ENCODE measurements at places on chromosomes 16 and 17. TPM values are rescaled to one million over a fixed set of nuclear protein-coding genes. Genes with fewer than 3 reads are reported as not detected.

LAT gene
- 3.3 TPM for total RNA-seq

DNA sequence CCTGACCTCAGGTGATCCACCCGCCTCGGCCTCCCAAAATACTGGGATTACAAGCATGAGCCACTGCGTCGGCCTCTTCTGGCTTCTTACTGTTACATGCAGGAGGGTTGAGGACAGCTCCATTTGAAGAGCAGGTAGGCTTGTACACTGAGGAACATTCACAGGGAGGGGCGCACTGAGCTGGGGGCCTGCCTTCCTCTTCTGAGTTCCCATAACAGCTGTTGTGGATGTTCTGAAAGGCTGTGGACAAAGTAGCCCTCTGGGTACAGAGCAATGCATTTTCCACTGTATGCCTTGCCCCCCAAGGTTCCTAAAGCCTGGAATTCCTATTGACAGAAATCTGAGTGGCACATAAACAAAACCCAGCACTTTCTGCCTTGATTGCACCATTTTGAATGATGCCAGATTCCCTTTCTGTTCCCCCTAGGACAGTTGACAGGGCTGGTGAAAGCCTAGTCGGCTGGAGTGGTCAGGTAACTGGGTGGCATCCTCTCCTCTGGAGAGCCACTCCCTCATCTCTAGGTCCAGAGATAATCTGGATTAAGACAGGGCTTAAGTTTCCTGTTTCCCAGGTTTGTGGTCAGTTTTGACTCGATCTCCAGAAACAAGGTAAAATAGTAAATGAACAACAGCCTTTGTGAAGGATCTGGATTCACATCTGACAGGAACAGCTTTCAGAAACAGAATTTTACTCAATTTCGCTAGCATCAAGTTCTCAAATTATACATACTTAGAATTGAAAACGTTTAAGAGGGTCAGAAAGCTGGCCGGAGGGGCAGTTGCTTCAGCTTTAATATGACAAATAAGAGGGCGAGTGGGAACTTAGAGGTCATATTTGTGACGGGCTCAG, 1.3 kb upstream of the CDK5R1 start:
- no peak for DNase-seq
- H3K36me3 ChIP-seq = peaks cover 17% of the 10 kb centered on the region
- peaks cover 32% of the 10 kb centered on the region for H3K4me1 ChIP-seq
- H3K27ac ChIP-seq = no peak overlapping the region
- H3K4me3 ChIP-seq = no peak overlapping the region
- no peaks in the 10 kb centered on the region for H3K27me3 ChIP-seq

DNA sequence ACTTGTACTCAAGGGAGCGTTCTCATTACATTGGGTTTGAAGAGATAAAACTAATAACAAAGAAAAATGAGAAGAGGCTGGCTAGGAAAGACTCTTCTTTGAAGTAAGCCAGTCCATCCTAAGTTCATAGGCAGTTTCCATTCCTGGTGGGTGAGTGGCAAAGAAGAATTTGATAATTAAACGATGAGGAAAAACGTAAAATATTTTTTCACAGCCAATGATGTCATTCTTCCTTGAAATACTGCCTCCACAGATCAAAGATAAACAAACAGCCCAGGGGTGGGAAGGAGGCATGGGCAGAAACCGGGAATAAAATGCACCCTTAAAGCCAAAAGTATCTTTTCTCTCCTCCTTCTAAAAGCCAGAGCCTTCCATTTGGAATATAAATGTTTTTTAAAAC, 346.6 kb downstream of the PMP22 start:
- H3K4me1 ChIP-seq = peaks cover 12% of the 10 kb centered on the region
- H3K27me3 ChIP-seq = peaks cover 4% of the 10 kb centered on the region
- DNase-seq = peak; percentile 17

CES3 gene
- 1.5 TPM for total RNA-seq

- H3K27ac ChIP-seq = no peak overlapping the region
- H3K4me1 ChIP-seq = peaks cover 2% of the 10 kb centered on the region
- H3K36me3 ChIP-seq = no peaks in the 10 kb centered on the region
- no peak overlapping the region for H3K4me3 ChIP-seq
- H3K27me3 ChIP-seq = peaks cover 43% of the 10 kb centered on the region
These were observed 2.1 kb upstream of the SEZ6 start for GRCh38 chr17:29007860-29008455.

GRCh38 chr16:50165473-50165872, 12.4 kb downstream of the TENT4B start:
- no peaks in the 10 kb centered on the region for H3K36me3 ChIP-seq
- H3K4me3 ChIP-seq = no peak overlapping the region
- no peak for DNase-seq

DNA sequence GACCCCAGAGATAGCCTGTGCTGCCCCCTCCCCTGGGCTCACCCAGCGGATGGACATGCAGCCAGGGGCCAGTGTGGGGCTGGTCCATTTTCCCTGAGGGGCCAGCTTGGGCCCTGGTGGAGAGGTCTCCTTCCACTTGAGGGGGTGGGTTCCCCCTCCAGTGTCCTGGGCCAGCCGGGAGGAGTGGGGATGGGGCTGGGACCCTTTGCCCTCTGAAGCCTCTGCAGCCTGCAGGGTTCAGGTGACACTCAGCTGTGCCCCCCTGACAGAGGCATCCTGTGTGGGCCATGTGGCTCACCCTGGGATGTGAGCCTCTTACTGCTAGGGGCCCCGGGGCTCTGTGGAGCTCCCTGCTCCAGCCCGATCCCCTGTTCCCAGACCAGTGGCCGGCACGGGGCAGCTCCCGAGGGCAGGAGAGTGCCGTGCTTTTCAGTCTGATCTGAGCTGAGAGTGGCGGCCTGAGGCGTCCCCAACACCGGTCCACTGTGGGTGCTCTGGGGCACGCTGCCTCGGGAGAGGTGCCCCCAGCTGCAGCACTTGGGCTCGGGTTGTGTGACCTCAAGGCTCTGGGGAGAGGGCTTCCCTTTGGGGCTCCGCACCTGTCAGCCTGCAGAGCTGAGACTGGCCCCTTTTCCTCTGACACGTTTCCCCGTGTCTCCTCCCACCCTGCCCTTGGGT, 439 bp upstream of the GNG13 start:
- H3K36me3 ChIP-seq = no peaks in the 10 kb centered on the region
- no peaks in the 10 kb centered on the region for H3K4me1 ChIP-seq
- no peak overlapping the region for H3K4me3 ChIP-seq

C17orf113 gene
- 0.19 TPM for total RNA-seq

GRCh38 chr16:76195648-76196047, 81.6 kb upstream of the CNTNAP4 start:
- H3K4me3 ChIP-seq = no peak overlapping the region
- no peaks in the 10 kb centered on the region for H3K4me1 ChIP-seq
- no peak overlapping the region for H3K27ac ChIP-seq
- DNase-seq = no peak

DNA sequence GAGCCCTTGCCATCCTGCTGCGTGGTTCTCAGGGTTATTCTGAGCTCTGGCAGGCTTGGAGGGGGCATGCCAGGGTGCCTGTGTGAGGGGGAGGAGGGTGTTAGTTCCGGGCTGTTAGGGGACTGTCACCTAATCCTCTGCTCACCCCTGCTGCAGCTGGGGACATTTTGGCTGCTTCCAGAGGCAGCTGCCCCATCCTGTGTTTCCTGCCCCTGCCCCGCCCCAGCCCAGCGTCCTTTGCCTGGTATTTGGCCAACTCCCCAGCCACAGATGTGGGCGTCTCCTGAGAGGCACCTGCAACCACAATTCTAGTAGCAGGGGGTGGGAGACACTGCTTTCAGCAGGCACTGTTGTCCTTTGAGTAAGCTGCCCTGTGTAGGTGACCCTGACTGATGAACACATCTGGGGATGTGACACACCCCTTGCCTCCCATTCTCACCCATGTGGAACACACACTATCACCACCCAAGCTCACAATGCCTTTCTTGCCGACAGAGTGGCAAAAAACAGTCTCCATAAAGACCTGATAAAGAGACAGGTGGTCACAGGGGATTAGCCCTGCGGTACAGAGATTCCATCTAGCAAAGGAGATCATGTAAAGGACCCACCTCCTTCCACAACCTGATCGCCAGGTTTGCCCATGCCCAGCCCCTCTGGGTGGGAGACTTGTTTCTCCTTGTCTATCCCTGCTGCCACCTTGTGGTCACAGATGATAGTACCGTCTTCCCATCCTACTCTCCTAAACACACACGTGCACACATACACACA, at the start of gene CHRNE:
Gene CHRNE (minus strand): TSS at position 48 of the 768 bp plus-strand sequence. CDS start 35 bp downstream, at position 13.
- H3K4me3 ChIP-seq = no peak within 1 kb of the TSS
- peaks cover 2% of the 10 kb centered on the region for H3K27me3 ChIP-seq
- H3K36me3 ChIP-seq = no peaks in the 10 kb centered on the region
- DNase-seq = peak; percentile 52
- H3K27ac ChIP-seq = no peak within 1 kb of the TSS

- no peaks in the 10 kb centered on the region for H3K4me1 ChIP-seq
- H3K27me3 ChIP-seq = no peaks in the 10 kb centered on the region
- no peak overlapping the region for H3K27ac ChIP-seq
- H3K4me3 ChIP-seq = no peak overlapping the region
- DNase-seq = no peak
- H3K36me3 ChIP-seq = no peaks in the 10 kb centered on the region
These were observed 157.0 kb upstream of the CDH11 start for GRCh38 chr16:65278874-65279273.

- no peak overlapping the region for H3K27ac ChIP-seq
- H3K4me1 ChIP-seq = no peaks in the 10 kb centered on the region
- no peaks in the 10 kb centered on the region for H3K27me3 ChIP-seq
- no peak overlapping the region for H3K4me3 ChIP-seq
- no peak for DNase-seq
These were observed 540.3 kb downstream of the KCNJ2 start for GRCh38 chr17:70709596-70709995.

DNA sequence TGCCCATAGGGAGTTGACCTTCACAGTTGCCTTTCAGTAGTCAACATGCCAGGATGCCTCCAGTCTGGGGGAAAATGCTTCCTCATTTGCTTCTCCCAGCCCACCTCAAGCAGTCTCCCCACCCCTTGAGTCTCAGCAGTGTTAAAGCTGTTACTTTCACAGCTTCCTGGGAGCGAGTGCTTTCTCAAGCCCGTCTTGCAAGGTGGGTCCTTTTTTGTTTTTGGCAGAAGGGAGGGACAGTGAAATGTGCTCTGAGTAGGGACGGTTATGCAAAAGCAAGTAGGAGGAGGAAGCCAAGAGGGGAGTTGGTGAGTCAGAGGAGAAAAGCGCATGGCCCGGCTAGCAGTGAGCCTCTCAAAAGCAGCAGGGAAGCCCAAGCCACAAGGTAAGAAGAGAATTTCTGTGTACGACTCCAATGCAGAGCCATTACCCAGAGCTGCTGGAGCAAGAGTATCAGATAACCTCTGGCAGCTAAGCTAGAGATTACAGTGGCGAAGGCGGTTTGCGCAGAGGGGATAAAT, at the start of gene CHST4:
Gene CHST4 (plus strand): TSS at position 316 of the 521 bp plus-strand sequence. CDS start 10,252 bp downstream, outside the sequence.
- H3K36me3 ChIP-seq = no peaks in the 10 kb centered on the region
- DNase-seq = peak; percentile 63
- no peaks in the 10 kb centered on the region for H3K27me3 ChIP-seq
- H3K27ac ChIP-seq = no peak within 1 kb of the TSS
- no peak within 1 kb of the TSS for H3K4me3 ChIP-seq

DNA sequence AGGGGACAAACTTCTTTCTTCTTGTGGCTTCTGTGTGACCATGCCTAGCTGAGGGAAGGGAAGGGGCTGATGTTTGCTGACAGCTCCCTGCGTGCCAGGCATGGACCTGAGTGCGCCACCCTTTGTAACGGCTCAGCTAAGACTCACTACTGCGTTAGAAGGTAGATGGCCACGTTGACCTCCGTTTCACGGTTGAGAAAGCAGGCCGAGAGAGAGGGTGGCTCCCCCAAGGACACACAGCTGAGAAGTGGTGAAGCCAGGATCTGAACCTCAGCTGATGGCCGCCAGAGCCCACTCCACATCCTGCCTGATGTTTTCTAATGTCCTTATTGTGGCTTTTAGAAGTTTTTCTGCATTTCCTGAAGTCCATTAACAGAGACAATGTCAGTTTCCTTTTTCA, 45.1 kb downstream of the RGS9 start:
- peaks cover 16% of the 10 kb centered on the region for H3K4me1 ChIP-seq
- H3K4me3 ChIP-seq = no peak overlapping the region
- H3K36me3 ChIP-seq = no peaks in the 10 kb centered on the region
- no peak for DNase-seq

DNA sequence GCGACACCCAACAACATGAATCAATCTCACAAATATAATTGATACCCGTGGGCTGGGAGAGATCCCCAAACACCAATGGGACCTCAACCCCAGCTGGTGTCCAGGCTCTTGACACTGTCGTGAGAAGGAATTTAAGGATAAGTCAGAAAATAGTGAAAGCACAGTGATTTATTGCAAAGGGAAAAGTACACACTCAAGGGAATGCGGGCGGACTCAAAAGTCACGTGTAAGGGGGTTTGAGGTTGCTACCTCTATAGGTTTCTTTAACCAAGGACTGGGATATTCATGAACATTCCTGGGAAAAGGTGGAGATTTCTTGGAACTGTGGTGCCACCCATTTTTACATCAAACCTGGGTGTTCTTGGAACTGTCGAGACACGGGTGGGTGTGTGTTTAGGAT, 6.3 kb upstream of the ZDHHC7 start:
- no peak overlapping the region for H3K4me3 ChIP-seq
- H3K4me1 ChIP-seq = no peaks in the 10 kb centered on the region
- H3K27ac ChIP-seq = no peak overlapping the region
- no peaks in the 10 kb centered on the region for H3K36me3 ChIP-seq

- no peak overlapping the region for H3K4me3 ChIP-seq
- H3K4me1 ChIP-seq = peaks cover 28% of the 10 kb centered on the region
- no peaks in the 10 kb centered on the region for H3K36me3 ChIP-seq
- peak; percentile 61 for DNase-seq
- peak overlapping the region; percentile 39 for H3K27ac ChIP-seq
These were observed 73.9 kb downstream of the CDH13 start for GRCh38 chr16:82700541-82701235.

- no peaks in the 10 kb centered on the region for H3K36me3 ChIP-seq
- no peak for DNase-seq
- H3K4me1 ChIP-seq = peaks cover 13% of the 10 kb centered on the region
These were observed 345.3 kb upstream of the TNRC6C start for GRCh38 chr17:77613218-77613617.

- no peaks in the 10 kb centered on the region for H3K27me3 ChIP-seq
- peaks cover 14% of the 10 kb centered on the region for H3K4me1 ChIP-seq
- H3K36me3 ChIP-seq = no peaks in the 10 kb centered on the region
These were observed 914 bp downstream of the MAP1LC3B start for GRCh38 chr16:87392821-87393679.

DNA sequence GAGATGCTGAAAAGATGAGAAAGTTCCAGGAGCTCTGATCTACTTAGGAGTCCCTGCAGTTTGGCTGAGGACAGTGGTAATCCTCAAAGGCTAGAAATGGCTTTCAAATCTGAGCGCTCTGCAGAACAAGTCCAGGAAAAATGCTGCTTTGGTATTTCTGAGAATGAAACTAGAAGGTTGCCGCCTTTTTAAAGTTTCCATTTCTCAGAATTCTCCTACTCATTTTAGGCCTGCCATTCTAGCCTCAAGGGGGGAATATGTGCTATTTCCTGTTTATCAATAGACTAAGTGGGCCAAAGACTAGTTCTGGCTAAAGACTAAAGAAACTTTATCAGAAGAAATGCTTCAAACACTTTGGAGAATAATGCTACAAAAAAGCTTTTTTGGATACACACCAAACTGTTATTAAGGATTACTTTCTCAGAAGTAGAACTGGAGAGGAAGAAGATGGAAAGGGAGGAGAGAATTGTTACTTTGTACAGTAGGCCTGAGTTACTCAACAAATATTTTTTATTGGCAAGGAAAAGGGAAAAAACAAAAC, at the start of gene SLFN12L:
Gene SLFN12L (minus strand): TSS at position 78 of the 541 bp plus-strand sequence. CDS start 15,314 bp downstream, outside the sequence.
- H3K36me3 ChIP-seq = no peaks in the 10 kb centered on the region
- H3K4me1 ChIP-seq = no peaks in the 10 kb centered on the region
- H3K27me3 ChIP-seq = peaks cover 9% of the 10 kb centered on the region
- no peak within 1 kb of the TSS for H3K27ac ChIP-seq
